Brain microvascular endothelial cell (primary cell): ENCODE measurements at places on chromosomes 1 and 21.
A peak's percentile ranks its signal among the peaks of the same experiment; 100 is the strongest.

GRCh38 chr1:174040387-174040786, 18.2 kb upstream of the RC3H1 start:
- DNase-seq, result peak; percentile 89

GRCh38 chr21:36436829-36437744, 42.8 kb downstream of the CLDN14 start:
- DNase-seq, result no peak

GRCh38 chr21:36613059-36613458, 85.9 kb upstream of the SIM2 start:
- peak; percentile 83 for DNase-seq

- peak; percentile 48 for DNase-seq
These were observed 28.3 kb downstream of the VANGL2 start for GRCh38 chr1:160428655-160429054.

- DNase-seq, result no peak
These were observed 75.5 kb downstream of the EPHB2 start for GRCh38 chr1:22786101-22786500.

GRCh38 chr1:206518743-206519142, 11.4 kb downstream of the RASSF5 start:
- no peak for DNase-seq

DNA sequence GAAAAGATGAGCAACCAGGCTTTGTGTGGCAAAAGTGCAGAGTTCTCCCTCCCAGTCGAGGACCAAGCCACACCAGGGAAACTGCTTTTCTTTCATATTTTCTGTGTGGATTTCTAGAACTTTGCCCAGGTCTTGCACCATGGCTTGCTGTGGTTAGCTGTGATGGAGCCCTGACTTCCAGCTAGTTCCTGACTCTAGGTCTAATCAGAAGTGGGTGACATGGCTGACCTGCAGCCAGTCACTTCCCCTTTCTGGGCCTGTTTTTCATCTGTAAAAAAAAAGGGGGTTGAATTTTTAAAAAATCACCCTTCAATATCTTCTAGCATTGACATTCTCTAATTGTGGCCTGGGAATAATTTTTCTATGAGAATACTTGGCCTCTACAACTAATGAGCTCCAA, 491.2 kb upstream of the USP24 start:
- DNase-seq, result no peak

GRCh38 chr1:17654519-17654918, 100.6 kb upstream of the ACTL8 start:
- no peak for DNase-seq
